ENCODE measurements at places on chromosomes 7 and 10. TPM values are rescaled to one million over a fixed set of nuclear protein-coding genes. Genes with fewer than 3 reads are reported as not detected.

DNA sequence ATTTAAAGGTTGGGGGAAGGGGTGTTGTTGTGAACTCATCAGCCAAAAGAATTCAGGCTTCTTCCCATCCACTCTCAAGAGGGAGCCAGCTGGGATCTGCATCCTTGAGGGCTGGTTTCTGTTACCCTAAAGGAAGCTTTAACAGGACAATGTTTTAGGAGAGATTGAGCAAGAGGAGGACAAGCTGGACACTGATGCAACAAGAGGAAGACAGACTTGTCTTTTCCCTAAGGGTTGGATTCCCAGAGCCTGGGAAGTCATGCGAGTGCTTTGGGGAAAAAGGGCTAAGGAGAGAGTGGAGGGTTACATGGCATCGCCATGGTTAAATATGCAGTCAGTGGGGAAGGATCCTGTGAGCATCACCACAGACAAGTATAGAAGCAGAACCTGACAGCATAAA is 47.6 kb upstream of the PDE1C start:
- no peak for DNase-seq

DNA sequence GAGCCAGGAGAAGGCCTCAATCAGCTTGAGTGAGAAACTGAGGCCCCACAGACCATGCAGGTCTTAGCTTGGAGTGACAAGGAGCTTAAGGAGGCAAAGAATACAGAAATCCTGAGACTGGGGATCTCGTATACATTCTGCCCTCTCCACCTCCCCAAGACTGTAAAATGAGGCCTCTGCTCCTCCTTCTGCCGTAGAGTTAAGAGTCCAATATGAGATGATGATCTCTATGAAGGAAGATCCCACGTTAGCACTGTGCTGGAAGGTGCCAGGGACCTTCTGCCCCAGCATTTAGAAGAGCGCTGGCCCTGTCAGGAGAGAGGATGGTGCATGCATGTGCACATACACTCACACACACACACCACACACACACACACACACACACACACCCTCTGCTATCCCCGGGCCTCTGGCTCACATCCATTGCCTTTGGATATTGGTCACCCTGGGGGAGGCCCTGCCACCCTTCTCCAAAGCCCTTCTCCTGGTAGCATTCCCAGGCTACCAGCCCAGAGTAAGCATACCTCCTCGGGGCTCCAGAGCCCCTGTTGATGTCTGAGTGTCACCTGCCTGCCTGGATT is 15.0 kb downstream of the ZCCHC24 start:
- no peak for DNase-seq

GRCh38 chr10:53314876-53315275 is 542.3 kb upstream of the MBL2 start:
- DNase-seq, result no peak

GRCh38 chr10:129939416-129940275 is 24.4 kb downstream of the EBF3 start:
- no peak for DNase-seq

GRCh38 chr10:11178606-11179515 is 161.2 kb downstream of the CELF2 start:
- DNase-seq, result peak; percentile 81

DNA sequence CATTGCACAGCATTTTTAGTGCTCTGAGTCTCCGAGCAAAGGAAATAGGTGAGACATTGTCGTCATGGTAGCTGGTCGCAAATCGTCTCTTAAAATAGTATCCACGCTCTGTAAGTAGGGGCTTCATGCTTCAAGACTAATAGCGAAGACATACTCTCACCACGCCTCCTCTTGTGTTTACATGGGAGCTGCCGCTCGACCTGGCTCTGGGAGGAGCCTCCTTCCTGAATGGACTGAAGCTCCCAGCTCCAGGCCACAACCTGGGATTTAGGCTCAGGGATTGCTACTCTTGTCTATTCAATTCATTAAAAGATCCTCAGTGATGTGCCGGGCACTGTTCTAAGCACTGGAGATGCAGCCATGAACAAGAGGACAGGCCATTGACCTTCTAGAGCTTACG is 196.1 kb upstream of the GALNT17 start:
- DNase-seq, result no peak

DNA sequence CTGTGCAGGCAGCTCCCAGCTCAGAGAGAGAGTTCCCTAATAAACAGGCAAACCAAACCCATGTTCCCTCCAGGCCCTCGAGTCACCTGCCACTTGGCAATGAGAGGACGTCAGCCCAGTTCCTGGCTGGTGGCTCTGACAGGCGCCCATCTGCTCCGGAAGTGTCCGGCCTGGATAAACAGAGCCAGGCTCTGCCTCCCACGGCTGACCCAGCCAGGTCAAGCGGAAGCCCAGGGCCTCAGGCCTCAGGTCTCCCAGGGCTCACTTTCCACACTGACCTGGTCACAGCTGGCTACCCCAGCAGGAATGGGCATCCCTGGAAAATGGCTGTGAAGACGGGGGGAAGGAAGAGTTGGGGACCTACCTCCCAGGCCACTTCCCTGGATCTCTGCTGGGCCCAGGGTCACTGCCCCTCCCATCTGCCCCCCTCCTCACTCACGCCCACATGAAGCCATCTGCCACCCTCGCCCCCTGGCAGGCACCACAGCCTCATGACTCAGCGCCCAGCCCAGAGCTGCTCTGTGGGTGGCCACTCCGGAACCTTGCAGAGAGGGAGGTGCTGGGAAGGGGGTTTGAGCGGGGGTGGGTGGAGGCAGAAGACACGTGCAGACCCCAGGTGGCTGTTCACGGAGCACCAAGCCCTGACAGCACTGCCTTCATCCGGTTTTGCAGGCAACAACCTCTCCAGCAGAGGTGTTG is 37.4 kb upstream of the DUSP5 start:
- DNase-seq, result peak; percentile 64

GRCh38 chr10:17062955-17063484 is 66.6 kb downstream of the CUBN start:
- DNase-seq, result no peak

DNA sequence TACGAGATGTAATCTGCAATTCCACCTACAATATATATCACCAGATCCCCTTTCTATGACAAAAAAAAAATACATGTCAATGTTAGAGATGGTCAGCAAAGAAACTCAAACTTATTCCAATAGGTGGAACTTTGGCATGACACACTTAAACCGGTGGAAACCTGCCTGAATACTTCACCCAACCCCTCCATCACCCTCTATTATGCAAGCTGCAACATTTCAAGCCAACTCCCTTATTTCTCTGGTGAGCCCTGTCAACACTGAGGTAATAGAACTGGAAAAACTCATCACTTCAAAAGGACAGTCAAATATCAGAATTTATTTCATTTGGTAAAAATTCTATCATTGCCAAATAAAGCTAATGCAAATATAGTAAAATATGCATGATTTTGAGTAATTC is 3.6 kb downstream of the ZNF438 start:
- DNase-seq, result no peak

DNA sequence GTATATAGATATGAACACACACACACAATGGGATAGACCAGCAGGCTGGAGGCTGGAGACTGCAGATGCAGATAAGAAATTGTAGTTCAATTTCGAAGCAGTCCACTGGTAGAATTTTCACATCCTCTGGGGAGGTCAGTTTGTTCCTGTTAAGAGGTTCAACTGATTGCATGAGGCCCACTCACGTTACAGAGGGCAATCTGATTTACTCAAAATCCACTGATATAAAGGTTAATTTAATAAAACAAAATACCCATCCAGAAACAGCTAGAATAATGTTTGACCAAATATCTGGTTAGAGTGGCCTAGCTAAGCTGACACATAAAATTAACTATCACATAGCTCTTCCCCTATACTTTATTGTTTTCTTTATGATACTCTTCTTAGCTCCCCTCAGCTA is 162.9 kb upstream of the SMIM30 start:
- no peak for DNase-seq

DNA sequence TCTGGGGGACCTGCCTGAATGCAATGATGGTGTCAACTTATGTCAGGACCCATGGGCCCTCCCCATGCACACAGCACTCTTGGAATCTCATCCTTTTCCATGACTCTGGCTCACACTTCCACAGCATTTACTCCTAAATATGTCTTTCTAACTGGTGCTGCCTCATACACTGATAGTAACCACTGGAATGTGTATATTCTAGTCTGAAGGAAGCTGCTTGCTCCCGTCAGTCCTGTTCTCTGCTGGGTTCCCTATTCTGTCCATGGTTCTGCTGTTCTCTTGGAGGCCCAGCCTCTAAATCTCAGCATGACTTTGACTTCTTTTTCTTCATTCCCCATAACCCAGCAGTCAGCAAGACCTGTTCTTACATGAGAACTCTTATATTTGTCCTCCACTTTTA is 1055.1 kb downstream of the KCNMA1 start:
- DNase-seq, result no peak

GRCh38 chr10:100519311-100520051 is at the start of gene SEC31B:
TSS of gene SEC31B (minus strand) at chr10:100519861. CDS start at chr10:100516952, 2,909 bp downstream.
- DNase-seq, result no peak

- DNase-seq, result no peak
Measured at GRCh38 chr7:68432585-68432984, 1165.7 kb upstream of the AUTS2 start.

GRCh38 chr10:66218981-66219587 is 706.8 kb upstream of the LRRTM3 start:
- DNase-seq, result no peak

DNA sequence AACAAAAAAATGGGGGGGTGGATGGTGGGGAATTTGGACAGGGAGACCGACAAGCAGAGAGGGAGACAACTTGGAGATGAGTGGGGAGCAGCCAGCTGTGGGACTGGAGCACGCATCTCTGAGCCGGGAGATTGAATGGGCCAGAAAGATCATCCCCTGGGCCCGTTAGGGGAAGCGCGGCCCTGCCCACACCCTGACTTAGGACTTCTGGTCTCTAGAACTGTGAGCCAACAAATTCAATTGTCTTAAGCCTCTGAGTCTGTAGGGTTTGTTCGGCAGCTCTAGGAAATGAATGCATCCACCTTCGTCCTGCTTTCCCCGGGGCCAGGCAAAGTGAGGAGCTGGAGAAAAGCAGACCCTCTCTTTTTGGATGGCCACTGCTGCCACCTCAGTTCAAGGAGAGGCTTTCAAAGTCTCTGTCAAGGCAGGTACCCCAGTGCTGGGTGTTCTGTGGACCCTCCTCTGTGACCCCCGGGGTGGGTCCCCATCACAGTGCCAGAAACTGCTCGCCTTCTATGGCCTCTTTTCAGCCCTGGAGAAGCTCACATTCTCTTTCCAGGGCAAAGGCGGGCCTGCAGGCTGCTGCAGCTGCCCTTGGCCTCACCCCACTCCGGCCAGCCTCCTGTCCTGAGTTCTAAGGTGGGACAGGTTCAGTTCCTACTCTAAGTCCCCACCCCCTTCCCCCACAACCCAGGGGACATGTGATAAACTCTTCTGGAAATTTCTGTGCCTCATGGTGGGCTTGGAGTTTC is 423.2 kb downstream of the RPS24 start:
- DNase-seq, result no peak

DNA sequence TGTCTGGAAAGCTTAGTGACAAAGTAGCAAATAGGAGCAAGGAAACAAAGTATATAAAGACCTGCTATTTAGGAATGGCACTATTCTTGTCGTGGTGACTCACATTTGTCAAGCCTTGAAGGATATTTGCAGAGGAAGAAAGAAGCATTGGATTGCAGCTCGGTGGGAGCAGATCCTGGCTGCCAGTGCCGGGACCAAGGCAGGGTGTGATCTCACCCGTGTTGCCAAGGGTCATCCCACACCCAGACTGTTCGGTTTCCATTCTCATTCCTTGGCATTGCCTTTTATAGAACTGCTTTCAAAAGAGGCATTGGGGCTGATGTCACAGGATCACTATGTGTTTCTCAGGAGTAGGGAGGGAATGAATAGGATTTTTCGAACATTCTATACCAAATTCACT is 176.2 kb downstream of the GALNT17 start:
- DNase-seq, result no peak

- no peak for DNase-seq
Measured at GRCh38 chr7:24052572-24053260, 231.3 kb upstream of the NPY start.

DNA sequence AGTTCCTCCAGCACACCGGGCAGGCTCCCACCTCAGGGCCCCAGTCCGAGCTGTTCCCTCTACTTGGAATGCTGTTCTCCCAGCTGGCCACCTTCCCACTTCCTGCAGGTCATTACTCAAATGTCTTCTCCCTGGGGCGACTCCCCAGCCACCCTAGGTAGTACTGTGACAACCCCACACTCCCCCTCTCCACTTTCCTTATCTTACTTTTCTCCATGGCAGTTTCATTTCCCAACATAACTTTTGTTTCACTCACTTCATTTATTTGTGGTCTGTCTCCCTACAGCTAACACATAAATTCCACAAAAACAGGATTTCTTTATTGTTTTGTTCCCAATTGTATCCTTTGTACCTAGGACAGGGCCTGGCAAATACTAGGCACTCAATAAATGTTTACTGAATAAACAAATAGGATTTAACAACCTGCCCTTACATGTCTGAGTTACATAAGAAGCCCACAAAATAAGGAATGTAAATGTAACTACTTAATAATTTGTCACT is 76.5 kb downstream of the JAZF1 start:
- DNase-seq, result no peak

GRCh38 chr7:120097020-120097419 is 176.0 kb upstream of the KCND2 start:
- no peak for DNase-seq

- DNase-seq, result peak; percentile 3
Measured at GRCh38 chr10:126749015-126749655, 78.6 kb upstream of the C10orf90 start.

GRCh38 chr7:139937715-139938114 is 108.7 kb downstream of the TBXAS1 start:
- DNase-seq, result peak; percentile 5

DNA sequence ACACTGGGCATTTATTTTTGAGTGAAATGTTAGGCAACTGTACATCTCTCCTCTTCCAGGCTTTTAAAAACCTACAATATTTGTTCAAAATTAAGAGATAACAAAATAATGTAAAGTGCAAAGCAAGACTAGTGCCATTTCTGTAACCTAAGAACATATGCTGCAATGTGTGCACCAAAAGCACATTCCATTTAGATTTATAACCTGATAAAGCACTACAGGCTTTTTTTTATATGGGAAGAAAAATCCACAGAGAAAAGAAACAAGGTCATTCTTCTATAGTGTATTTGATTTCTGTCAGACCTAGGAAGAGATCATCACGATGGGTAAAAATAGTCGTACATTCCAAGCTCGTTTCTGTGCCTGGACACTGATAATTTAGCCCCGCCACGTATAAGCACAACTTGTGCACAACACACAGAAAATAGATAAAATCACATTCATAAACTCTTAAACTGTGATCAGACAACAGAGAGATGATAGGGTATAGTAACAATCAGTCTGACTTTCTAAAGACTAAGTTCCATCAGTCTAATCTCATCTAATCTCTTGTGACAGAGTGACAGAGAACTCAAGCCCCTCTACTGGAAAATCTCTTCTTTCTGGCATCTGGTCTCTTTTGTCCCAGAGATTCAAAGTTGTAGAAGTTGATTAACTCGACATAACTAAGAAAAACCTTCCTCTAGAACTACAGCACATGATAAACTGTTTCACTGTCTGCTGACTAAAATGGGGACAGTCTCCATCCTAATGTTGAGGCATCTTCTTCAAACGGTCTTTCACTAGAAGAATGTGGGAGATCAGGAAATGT is 6.7 kb downstream of the LAMB1 start:
- DNase-seq, result no peak

The LIPM gene
- not detected for polyA plus RNA-seq

The OPN1SW gene
- polyA plus RNA-seq, result not detected

The SEMA3C gene
- polyA plus RNA-seq, result not detected

The SLC29A4 gene
- polyA plus RNA-seq, result 0.19 TPM

The RADIL gene
- polyA plus RNA-seq, result not detected

The AGR3 gene
- polyA plus RNA-seq, result not detected

The VAX1 gene
- polyA plus RNA-seq, result not detected

The HOXA13 gene
- not detected for polyA plus RNA-seq

The TMEM26 gene
- not detected for polyA plus RNA-seq

The HABP2 gene
- polyA plus RNA-seq, result not detected

The OR2A12 gene
- not detected for polyA plus RNA-seq

The WNT16 gene
- 4.3 TPM for polyA plus RNA-seq

The SPDYE18 gene
- polyA plus RNA-seq, result not detected
